RCC 7860 (cell line): ENCODE measurements at places on chromosomes 6 and 20.

DNA sequence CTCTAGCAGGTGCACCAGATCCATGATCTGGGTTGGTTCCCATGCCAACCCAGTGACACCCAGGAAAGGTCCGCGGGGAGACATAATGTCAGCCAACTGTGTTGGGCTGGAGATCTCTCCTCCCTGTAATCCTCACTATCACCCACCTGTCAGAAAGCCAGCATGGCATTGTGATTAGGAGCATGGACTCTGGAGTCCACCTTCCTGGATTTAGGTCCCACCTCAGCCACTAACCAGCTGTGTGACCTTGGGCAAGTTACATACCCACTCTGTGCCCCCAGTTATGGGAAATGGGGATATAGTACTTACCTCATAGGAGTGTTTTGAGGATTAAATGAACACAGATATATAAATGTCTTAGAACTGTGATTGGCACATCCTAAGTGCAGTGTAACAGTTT lies 97.9 kb downstream of the ZDHHC14 start:
- DNase-seq, result no peak

GRCh38 chr20:10611357-10611756 lies 62.4 kb downstream of the JAG1 start:
- no peak for DNase-seq

DNA sequence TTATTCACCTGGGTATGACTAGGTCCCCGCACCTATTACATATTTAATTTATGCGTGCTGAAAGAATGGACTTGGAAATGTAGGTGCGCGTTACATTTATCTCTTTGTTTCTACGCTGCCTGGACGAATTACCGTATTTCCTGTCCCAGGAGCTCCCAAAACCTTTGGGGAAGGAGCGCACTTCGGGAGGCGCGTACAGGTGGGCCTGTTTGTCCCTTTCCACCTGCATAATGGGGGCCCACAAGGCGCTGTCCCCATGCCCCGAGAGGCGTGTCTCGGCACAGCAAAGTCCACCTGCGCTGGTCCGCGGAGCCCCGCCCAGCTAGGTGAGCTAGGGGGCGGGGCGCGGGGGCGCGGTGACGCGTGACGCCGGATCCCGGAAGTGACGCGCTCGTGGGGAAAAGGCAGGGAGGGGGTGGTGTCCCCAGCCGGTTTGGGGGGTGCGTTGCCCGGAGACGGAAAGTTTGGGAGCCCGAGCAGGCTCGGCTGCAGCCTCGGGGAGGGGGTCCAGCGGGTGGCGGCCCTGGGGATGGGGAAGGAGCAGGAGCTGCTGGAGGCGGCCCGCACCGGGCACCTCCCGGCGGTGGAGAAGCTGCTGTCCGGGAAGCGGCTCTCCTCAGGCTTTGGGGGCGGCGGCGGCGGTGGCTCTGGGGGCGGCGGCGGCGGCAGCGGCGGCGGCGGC lies at the start of gene ANKS1A:
ANKS1A (plus strand) TSS at position 382 of the 682 bp plus-strand sequence; CDS start at position 530, 148 bp downstream.
- no peak for DNase-seq

GRCh38 chr6:159572439-159573110 lies 120.5 kb downstream of the SOD2 start:
- no peak for DNase-seq

- no peak for DNase-seq
Measured at GRCh38 chr20:48787861-48788375, 39.9 kb downstream of the PREX1 start.

DNA sequence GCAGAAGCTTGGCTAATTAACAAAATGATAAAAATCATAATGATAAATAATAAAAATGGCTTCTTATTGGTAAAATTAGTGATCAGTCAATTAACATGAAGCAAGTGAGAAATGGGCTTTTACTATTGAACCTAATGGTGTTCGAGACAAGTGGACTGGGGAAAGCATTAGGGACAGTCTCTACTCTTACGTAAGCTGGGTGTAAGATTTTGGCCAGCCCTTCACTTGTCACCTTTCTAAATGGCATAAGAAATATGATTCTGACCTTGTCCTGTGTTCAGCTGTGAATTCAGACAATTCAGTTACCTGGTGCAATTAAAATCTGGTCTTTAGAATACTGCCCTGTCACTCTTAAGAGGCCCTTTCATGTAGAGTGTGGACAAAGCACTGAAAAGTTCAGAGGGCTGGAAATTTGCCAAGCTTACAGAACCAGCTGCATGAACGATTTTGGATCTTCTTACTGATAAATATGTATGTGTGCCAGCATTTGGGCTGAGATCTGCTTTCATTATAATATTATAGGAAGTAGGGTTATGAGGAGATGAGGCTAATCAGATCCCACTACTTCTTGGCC lies 115.9 kb downstream of the QRSL1 start:
- DNase-seq, result no peak

GRCh38 chr20:57223648-57224489 lies 42.6 kb downstream of the BMP7 start:
- no peak for DNase-seq

DNA sequence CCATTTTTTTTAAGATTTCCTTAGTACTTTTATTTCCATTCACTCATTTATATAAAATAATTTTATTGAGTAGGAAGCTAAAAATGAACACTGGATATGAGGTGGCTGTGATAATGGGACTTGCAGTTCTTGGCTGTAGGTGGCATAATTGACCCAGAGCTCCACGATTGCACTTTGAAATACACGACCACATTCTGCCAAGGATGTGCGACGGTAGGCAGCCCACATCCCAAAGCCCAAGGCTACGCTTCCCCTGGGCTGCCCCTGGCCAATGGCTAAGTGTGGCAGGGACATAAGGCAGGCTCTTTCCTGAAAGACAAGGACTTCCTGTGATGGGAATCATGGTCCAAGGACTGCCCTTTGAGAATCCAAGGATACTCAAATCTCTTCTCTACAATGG lies 43.7 kb upstream of the ADTRP start:
- no peak for DNase-seq

DNA sequence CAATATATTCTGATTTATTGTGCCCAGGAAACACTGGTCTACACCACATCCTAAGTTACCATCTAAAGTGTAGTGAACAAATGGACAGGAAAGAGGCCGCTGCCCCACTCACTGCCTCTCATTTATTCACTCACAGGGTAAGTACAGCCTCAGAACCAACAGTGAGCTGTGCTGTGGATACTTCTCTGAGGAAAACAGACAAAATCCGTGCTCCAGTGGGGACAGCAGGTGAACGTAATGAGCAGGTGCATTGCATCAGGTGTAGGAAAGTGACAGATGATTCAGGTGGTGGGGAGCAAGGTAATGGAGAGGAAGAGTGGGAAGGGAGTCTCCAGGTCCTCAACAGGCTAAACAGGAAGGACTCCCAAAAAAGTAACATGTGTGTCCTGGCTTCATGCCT lies 8.4 kb upstream of the ULBP2 start:
- no peak for DNase-seq

DNA sequence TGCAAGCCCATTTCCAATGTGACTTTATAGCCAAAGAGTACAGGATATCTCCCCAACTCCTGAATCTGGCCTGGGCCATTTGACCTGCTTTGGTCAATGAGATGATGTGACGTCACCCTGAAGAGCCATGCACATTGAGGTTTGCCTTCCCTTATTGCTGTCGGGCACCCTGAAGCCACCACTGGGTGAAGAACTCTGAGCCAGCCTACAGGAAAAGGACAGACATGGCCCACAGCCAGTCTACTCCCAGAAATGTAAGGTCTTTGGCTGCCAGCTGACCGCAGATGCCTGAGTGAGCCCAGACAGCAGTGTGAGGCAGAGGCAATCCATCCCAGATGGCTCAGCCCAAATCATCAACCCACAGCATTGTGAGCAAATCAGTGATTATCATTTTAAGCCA lies 3.7 kb upstream of the SYNDIG1 start:
- no peak for DNase-seq

- no peak for DNase-seq
Measured at GRCh38 chr6:131727868-131728267, 17.1 kb upstream of the CTAGE9 start.

- DNase-seq, result no peak
Measured at GRCh38 chr20:52270696-52271095, 79.1 kb upstream of the ZFP64 start.

- no peak for DNase-seq
Measured at GRCh38 chr20:10467681-10468339, 32.7 kb downstream of the SLX4IP start.

DNA sequence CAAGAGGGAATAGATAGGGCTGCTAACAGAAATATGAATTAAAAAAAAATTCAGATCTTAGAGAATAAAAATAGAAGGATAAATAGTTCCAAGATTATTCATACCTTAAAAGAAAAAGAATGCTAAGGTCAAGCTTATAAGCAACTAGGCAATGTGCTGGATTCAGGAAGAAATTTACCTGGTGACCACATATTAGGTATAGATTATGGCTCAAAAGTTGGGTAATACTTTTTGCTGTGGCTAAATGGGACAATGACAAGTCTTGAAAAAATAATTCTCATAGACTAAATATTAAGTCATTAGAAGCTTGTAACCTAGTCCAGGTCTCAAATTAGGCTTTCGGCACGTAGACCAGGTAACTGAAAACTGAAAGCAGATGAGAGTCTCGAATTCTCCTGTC lies 17.2 kb downstream of the MAP3K5 start:
- no peak for DNase-seq

GRCh38 chr6:128327890-128328289 lies 192.5 kb downstream of the PTPRK start:
- no peak for DNase-seq

- DNase-seq, result peak; percentile 35
Measured at GRCh38 chr6:143368426-143368825, 82.1 kb downstream of the ADAT2 start.

- no peak for DNase-seq
Measured at GRCh38 chr20:20063941-20064702, 11.8 kb downstream of the CFAP61 start.

DNA sequence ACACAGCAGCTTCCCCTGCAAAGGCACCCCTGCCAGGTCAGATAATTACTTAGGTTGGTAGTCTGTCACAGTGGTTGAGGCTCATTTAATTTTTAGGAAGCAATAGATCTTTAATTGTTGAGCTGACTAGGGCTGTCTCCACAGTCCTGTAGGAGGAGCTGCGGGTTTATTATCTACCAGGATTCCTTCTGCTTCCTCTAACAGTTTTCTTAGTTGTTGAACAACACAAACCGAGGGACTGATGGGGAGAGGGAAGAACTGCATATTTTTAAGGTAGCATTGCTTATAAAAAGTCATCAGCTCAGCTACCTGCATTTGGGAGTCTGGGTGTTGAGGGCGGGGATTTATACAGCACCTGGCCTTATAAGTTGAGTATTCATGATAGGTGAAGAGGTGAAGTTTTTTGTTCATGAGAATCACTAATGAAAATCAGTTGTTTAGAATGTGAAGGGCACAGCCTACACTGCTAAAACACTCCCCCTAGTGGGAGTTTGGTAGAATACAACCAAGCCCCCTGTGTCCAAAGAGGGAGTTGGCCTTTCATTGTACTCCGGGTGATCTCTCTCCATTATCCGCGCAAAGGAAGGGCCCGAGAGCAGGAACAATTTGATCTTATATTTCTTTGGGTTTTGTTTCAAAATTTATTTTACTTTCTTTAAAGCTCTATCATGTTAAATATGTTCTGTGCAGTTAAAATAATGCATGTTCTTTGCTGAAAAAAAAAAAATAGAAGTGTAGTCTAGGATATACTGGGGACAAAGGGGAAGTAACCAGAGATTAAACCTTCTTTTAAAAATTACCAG lies 69.6 kb downstream of the SSR1 start:
- peak; percentile 34 for DNase-seq

- DNase-seq, result peak; percentile 82
Measured at GRCh38 chr20:5156675-5157448, 30.1 kb downstream of the CDS2 start.

- DNase-seq, result no peak
Measured at GRCh38 chr6:56541030-56541600, 101.6 kb downstream of the DST start.

- DNase-seq, result no peak
Measured at GRCh38 chr6:36442103-36442670, 467 bp downstream of the PXT1 start.

- peak; percentile 78 for DNase-seq
Measured at GRCh38 chr6:131635384-131636340, 1.4 kb upstream of the ENPP3 start.

GRCh38 chr6:1629316-1629715 lies 19.6 kb downstream of the FOXC1 start:
- no peak for DNase-seq

DNA sequence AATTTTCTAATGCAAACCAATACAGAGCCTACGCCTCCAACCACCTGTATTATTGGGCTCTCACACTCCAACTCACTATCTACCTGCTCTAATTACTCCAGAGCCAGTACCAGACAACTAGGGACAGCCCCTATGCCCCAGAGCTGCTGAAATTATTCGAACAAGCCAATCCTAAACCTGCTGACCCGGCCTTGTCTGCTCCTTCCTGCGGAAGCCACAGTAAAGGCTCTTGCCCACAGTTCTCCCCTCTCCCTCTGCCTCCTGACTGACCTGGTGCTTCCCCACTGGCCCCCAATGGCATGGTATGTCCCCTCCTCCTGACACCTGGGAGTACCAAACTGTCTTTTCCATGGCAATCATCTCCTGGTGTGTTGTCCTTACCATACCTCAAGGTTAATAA lies 4.1 kb upstream of the TOX2 start:
- no peak for DNase-seq

- DNase-seq, result no peak
Measured at GRCh38 chr6:6466967-6467761, 121.4 kb upstream of the LY86 start.

GRCh38 chr6:6771224-6771945 lies 182.9 kb downstream of the LY86 start:
- DNase-seq, result no peak

GRCh38 chr6:36544228-36544627 lies 3.1 kb downstream of the STK38 start:
- DNase-seq, result no peak

GRCh38 chr20:45934046-45934585 lies 367 bp upstream of the PCIF1 start:
- peak; percentile 9 for DNase-seq

- no peak for DNase-seq
Measured at GRCh38 chr20:40414843-40415615, 274.0 kb downstream of the MAFB start.

- DNase-seq, result no peak
Measured at GRCh38 chr20:21238818-21239536, 64.2 kb upstream of the XRN2 start.

DNA sequence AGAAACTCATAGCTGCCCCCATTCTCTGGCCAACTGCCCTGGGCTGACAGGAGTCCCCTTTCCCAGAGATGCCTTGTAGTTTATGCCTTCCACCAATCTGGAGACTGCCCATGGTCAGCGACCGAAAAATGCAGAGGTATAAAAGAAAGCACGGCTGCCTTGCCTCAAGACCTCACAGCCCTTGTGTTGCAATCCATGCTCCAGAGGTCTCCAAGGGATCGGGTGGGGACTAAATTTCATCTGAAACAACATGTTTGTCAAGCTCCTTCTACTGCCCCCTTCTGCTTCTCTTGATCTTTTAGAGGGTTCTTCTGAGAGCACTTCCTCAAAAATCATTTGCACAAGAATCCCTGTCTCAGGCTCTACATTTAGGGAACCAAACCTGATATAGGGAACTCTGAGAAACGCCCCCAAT lies 128.8 kb downstream of the PLCB1 start:
- DNase-seq, result no peak
